ENCODE measurements at places on chromosomes 1 and 21.

- DNase-seq: peak; percentile 45
Measured at GRCh38 chr1:19344372-19344810, 32.3 kb downstream of the SLC66A1 start.

GRCh38 chr1:115237507-115237906 lies 100.5 kb downstream of the NGF start:
- DNase-seq: no peak

GRCh38 chr1:118290571-118290970 lies 105.5 kb upstream of the SPAG17 start:
- no peak for DNase-seq

DNA sequence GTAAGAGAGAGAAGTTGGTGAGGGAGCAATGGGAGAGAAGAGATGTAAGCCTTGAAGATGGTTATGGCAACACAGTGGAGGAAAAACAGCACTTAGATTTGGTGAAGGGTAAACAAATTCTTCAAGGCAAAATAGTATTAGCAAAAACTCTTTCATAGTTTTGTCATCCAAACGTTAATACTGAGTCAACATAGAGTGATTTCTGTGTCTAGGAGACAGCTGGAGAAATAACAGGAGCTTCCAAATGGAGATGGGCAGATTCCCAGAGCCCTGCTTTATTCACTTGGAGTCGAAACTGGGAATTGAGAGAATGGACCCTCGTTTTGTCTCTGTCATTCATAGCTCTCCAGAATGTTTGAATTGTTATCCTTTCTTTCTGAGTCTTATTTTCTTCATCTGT lies 68.3 kb downstream of the PLA2G4A start:
- no peak for DNase-seq

GRCh38 chr1:61135291-61135690 lies 52.9 kb downstream of the NFIA start:
- DNase-seq: no peak

- DNase-seq: no peak
Measured at GRCh38 chr1:60867782-60868181, 214.6 kb upstream of the NFIA start.

GRCh38 chr1:228275430-228276173 lies 67.8 kb downstream of the OBSCN start:
- DNase-seq: peak; percentile 90

- DNase-seq: peak; percentile 62
Measured at GRCh38 chr1:33470495-33471012, 1.9 kb upstream of the ZSCAN20 start.

GRCh38 chr1:16612332-16613172 lies 812 bp downstream of the NBPF1 start:
- no peak for DNase-seq

- peak; percentile 50 for DNase-seq
Measured at GRCh38 chr21:36630485-36631206, 68.3 kb upstream of the SIM2 start.

GRCh38 chr1:40592107-40592803 lies 60.8 kb downstream of the ZNF684 start:
- DNase-seq: peak; percentile 23

DNA sequence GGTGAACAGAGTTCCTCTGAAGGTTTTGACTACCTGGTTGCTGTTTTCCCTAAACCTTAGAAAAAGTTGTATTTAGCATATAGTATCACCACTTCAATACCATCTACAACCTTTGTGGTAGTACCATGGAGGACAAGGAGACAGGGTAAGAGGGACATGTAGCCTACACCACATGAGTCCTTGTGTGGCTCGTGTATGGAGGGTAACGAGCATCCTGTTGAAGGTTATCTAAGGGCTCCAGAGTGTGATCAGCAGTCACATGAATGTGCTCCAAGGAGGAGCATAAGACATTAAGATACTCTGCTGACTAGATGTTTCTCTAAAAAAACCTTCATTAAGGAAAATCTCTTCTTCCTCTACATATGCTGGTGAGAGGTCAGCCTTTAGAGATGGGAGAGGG lies 67.3 kb downstream of the VCAM1 start:
- no peak for DNase-seq

- no peak for DNase-seq
Measured at GRCh38 chr1:22503721-22504410, 52.2 kb downstream of the ZBTB40 start.

DNA sequence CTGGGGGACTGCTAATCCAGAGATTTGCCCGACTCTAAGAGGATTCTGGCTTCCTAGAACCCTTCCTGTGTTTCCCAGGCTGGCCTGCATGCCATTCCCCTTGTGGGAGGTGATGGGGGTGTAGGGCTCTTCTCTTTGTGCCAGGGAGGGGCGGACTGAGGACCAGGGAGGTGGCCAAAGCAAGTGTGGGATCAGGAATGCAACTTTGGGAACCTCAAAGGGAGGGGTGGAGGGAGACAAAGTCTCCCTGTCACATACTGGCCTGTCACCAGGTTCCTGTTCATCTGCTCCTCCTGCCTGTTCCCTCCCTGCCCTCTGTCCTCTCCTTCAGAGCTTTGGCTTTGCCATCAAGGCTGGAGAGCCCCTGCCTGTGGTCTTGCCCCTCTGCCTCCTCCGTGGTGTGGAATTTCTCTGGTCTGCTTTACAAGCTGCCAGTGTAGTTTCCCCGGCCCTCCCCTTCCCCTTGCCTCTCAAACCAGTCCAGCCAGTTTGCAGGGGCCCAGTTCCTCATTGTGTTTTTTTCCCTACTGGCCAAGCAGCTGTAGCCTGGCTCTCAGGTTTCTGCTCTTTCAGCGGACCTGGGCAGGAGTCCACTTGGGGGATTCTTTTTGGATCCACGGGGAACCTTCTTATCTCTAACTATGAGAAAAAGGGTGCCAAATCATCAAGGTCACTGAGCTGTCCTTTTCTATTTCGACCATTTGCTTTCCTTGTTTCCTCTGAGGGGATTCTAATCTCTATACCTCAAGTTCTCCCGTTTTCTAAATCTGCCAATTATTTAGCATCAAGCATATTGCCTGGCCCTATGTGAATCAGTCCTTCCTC lies 1.8 kb downstream of the CGN start:
- no peak for DNase-seq

- DNase-seq: no peak
Measured at GRCh38 chr1:53822931-53823330, 15.2 kb downstream of the NDC1 start.

DNA sequence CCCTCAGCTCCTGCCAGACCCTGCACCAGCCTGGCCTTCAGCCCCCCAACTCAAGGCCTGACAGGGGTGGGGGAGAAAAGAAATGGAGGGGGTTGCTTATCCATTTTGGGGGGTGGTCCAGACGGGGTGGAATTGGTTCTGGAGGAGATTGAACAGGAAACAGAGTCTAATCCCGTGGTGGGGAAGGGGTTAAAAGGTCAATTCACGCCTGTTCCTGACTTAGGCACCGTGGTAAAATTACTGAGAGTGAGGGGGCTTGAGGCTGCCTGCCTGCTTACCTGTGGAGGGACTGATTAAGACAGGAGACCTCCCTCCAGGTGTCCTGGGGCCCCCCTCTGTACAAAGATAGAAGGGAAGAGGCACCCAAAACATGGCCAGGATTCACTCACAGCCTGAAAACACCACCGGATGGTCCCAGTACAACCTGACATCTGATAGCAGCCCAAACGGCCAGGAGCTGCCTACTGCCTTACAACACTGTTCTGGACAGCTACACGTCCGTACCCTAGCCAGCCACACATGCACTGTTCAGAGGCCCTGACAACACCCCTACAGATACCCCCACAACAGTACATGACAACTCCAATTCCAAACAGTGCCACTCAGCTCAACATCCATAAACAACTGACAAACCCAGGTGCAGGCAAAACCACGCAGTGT lies 31.8 kb downstream of the AHDC1 start:
- no peak for DNase-seq

GRCh38 chr1:54355931-54356679 lies 50.1 kb downstream of the SSBP3 start:
- DNase-seq: no peak

DNA sequence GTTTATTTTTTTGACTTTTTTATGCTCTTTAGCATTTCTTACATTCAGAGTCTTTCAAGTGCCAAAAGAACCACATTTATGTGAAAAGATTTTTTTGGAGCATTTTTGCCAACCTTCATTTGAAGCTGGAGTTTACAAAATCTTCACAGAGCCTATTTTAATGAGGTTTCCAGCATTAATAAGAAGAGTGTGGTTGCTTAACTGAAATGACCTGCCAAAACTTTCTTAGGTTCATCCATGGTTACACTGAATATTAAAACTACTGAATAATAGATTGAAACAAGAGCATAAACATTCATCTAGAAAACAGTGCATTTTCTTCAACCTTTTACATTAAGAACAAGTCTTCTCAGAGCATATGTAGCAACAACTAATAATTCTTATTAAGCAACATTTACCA lies 672.3 kb upstream of the CXADR start:
- no peak for DNase-seq

DNA sequence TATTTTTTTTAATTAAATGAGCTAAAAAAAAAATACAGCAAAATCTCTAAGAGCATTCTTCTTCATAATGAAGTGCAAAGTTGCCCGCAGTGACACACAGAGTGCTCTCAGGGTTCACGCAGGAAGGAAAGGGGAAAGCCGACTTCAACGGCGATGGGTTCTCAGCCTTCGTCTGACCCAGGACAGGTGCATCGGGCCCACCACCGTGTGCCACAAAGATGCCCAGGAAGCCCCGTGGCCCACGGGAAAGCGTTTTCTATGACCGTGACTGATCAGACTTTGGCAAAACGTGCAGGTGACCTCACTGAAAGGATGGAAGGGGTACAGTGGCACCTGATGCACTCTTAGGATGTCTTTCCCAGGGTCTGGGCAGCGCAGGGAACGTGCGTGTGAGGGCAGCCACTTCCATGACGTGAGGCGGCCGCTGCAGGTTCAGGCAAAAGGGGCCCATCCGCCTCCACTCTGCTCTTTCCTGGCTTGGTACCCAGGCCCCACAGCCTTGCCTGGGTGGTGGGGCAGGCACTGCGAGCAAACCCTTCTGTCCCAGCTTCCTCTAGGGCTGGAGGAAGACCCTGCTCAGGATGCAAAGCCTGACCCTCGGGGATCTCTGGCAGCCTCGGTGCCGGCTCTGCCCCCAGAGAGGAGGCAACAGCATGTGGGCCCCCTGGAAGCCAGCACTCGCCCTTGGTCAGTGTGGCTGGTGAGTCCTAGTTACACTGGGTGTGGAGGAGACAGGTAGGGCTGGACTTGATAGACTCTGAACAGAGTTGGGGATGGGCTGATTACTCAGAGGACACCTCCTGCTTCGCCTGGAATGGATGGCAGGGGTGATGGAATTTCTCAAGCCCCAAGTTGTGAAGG lies 8.3 kb downstream of the LRRC47 start:
- DNase-seq: no peak
